Right renal pelvis (tissue), 4 donors: ENCODE measurements at places on chromosomes 5 and 9. TPM values are rescaled to one million over a fixed set of nuclear protein-coding genes. Genes with fewer than 3 reads are reported as not detected.

DNA sequence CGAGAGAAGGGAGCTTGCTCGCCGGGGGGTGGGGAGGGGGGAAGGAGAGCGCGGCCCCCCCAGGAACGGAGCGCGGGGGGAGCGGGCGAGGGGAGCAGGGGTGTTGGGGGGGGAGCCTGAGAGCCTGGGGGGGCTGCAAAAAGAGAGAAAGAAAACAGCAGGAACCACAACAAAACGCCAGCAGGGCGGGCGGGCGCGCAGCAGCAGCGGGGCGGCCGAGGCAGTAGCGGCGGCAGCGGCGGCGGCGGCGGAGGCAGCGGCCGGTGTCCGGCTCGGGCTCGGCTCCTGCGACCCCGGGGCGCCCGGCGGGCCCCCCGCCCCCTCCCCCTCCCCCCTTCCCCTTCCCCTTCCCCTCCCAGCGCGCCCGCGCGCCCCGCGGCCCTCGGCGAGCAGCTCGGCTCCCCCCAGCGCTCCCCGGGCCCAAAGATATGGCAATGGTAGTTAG lies 1.6 kb downstream of the NR2F1 start:
- no peak for DNase-seq

DNA sequence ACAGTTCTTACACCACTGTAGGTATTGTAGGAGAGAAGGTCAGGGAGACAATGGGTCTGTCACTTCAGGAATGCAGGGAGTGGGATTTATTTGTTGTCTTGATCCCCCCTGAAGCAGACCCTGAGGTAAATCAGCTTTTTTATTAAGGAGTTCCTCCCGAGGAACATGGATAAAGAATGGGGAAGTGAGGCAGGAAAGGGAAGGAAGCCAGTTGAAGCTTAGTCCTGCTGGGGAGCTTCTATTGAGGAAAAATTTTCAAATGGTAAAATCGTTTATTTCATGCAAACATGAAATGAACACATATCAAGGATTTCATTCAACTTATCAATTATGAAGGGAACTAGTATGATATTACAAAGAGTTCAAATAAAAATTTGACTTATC lies 318.6 kb upstream of the PIK3R1 start:
- DNase-seq = no peak

- no peak for DNase-seq
These were observed 163.5 kb upstream of the IRX1 start for GRCh38 chr5:3432135-3432534.

DNA sequence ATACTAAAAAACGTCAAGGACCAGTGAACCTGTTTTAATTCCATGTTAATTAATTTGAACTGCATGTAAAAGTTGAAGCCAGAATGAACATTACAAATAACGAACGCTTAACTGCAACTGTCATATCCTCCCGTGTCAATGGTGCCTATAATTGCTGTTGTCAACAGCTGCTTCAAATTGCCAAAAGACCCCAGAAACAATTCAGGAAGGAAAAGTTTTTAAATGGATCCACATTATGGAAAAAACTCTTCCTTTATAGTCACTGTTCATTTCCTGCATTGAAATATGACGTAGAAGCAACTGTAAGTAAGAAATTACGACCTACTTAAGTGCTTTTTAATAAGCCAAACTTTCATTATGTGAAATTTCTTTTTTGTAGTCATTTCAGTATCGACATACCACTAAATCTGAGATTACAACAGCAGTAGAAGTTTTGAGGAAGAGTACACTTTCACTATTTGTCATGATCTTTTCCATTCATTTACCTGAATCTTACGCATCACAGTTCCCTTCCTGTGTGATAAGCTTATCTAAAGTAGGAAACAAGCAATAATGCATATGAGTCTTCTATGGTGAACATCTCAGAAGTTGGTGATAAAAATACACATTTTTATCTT lies 37.8 kb downstream of the MEF2C start:
- DNase-seq = no peak

Gene POLR3G
- polyA plus RNA-seq = 2.8 TPM

DNA sequence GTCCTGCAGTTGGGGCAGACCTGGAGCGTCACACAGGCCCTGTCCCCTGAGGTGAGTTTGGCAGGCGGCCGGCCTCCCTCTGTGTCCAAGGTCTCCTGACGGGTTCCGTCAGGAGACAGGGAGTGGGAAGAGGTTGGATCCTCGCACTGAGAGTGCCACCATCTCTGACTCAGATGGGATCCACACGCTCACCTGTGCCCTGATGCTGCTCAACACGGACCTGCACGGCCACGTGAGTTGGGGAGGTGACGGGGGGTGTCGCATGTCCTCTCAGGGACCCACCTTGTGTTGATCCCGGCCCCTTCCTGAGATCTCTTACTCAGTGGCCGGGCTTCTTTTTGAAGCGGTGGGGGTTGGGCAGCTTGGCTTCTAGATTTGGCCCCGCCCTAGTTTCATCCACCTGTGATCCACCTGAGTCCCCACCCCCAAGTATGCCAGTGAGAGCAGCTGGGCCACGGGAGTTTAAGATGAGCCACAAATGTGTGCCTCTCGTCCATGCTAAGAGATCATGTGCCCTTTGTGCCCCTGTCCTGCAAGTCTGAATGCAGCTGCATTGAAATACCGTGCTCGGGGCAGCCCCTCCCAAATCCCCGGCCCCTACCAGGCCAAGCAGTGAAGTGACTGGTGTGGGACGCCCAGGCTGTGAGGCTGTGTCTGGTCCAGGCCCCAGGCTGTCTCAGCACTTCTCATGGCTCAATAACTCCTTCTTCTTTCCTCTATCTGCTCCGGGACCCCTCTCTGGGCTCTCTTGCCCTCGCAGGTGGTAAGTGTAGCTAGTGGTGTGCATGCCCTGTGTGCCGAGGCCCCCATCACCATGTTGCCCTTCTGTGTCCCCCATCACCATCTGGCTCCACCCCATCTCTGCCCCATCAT lies 27.2 kb downstream of the PSD2 start:
- no peak for DNase-seq

GRCh38 chr9:124770359-124771020 lies 621 bp downstream of the NR6A1 start:
- no peak for DNase-seq

DNA sequence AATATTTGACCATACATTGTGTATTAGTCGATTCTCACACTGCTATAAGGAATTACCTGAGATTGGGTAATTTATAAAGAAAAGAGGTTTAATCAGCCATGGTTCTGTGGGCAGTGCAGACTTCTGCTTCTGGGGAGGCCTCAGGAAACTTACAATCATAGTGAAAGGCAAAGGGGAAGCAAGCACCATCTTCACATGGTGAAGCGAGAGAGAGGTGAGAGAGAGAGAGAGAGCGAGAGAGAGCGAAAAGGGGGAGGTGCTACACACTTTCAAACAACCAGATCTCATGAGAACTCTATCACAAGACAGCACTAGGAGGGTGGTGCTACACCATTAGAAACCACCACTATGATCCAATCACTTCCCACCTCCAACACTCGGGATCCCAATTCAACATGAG lies 4.1 kb upstream of the GRAMD2B start:
- no peak for DNase-seq

Gene FAM169A
- 17.0 TPM for polyA plus RNA-seq

DNA sequence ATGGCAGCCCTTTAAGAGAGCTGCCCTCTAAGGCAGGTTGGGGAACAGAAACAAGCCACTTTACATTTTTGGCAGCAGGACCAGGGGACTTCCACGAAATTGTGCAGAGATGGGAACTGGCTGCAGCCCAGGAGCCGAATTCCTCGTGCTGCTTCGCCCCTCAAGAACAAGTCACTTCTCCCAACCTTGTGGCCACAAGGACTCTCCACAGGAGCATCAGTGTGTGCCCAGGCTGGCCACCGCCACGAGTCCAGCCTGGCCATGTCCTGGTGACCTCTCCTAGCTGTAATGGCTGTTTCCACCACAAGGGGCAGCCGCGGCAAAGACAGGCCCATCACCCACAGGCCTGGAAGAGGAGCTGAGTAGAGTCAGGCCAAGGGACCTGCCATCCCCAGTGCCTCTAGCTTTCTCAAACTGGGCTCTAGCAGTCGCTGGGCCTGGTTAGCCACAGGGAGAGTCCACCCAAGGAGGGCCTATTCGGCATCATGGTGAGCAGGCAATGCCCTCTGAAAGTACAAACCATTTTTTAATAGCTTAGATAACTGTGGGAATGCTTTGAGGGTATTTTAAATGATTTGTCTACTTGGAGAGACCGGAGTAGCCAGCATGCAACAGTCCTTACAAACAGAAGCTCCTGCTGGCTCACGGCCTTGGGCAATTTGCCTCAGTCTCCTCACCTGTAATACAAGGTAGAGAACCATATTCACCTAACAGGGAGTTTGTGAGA lies 129.0 kb downstream of the COL23A1 start:
- DNase-seq = peak; percentile 52

- no peak for DNase-seq
These were observed 139.7 kb downstream of the OR2K2 start for GRCh38 chr9:111190347-111190746.

Gene NEUROG1
- not detected for polyA plus RNA-seq

DNA sequence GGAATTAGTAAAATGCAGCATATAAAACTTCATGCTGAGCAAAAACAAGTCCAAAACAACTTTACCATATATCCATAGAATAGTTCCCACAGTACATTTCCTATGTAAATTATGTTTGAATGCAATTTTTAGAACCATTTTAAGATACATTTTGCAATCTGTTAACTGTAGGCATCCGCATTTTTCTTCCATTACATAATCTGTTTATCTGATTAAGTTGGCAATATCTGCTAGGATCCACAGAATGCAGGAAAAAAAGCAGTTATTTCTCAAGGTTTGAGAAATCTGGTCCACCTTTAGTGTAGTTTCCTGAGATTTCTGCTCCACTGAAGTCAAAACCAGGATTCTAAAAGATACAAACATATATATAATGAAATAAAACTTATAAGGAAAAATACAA lies 6.2 kb downstream of the NUDCD2 start:
- no peak for DNase-seq

- no peak for DNase-seq
These were observed 31.0 kb upstream of the SLC1A3 start for GRCh38 chr5:36575361-36575781.

Gene HRH2
- 2.8 TPM for polyA plus RNA-seq

DNA sequence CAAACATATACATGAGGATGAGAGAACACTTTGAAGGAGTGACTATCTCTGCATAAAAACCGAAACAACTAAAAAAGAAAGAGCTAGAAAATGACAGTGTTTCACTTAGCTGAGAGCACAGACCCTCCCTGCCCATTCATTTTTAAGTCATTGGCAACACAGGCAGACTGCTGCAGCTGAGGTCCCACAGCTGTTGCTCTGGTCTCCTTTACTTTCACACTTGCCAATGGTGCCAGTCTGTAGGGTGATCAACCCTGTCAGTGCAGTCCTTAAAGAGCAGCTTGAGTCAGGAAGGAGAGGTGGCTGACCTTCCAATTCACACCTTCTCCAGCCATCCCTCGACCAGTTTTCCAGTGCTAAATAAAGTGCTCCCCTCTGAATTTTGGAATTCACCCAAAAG lies 508.3 kb upstream of the CCNG1 start:
- no peak for DNase-seq

Gene AQP7
- polyA plus RNA-seq = 17.9 TPM

DNA sequence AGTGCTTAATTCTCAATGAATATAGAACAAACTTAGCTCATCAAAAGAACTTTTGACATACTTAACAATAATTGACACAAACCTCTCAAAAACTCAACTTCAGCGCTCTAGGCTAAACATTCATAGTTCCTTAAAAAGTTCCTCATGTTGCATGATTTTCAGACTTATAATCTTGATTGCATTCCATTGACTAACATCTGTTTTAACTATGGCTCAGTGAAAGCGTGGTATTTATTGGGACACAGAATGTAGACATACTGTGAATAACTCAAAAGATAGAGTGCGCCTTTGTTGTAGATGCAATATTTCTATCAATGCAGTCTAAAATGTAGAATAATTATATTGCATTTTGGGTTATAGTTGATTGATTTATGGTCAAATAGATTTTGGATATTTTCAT lies 227.1 kb upstream of the HAPLN1 start:
- DNase-seq = no peak

- no peak for DNase-seq
These were observed 52.3 kb upstream of the CTSL start for GRCh38 chr9:87673446-87674120.

GRCh38 chr5:6926491-6927038 lies 213.3 kb downstream of the TENT4A start:
- no peak for DNase-seq

Gene CA9
- not detected for polyA plus RNA-seq

Gene MLANA
- polyA plus RNA-seq = 1.4 TPM

Gene FIBCD1
- polyA plus RNA-seq = 0.60 TPM

DNA sequence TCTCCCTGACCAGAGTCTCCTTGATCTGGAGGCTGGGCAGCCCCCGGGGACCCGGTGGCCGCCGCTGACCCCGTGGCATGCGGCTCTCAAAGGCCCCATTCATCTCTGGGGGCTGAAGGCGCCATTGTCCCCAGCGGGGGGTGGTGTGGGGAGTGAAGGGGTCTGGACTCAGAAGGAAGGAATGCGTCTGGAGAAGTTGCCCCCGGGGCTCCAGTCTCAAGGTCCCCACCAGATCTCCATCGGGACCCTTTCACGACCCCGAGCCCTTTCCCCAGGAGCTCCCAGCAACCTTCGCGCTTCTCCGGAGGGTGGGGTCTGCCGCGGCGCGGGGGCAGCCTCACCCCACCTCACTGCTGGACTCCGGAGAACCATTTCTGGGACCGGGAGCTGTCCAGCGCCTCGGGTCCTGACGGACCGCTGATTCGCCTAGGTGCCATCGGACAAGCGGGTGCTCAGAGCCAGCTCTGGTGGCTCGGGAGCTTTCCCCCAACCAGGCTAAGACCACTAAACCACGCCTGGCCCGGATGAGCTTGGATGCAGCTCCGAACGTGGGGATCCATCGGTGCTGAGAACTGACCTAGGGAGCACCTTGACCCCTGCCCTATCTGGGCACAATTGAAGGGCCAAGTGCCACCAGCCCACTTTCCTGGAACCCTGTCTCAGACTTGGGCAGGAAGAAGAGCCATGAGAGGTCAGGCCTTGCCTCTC lies 5.1 kb upstream of the PCDH1 start:
- no peak for DNase-seq

DNA sequence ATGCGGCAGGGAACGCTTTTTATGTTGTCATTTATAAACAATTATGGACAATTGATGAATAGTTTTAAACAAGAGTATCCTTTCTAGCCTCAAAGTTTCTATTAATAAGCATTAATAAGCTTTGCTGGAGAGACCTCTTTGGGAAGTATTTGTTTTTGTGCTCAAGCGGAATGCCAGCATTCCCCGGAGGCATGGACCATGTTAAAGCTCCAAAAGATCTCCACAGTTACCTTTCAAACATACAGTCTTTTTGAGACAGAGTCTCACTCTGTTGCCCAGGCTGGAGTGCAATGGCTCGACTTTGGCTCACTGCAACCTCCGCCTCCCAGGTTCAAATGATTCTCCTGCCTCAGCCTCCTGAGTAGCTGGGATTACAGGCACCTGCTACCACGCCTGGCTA lies 9.6 kb downstream of the MSANTD3 start:
- DNase-seq = no peak

Gene PAX5
- polyA plus RNA-seq = 0.15 TPM
